ENCODE measurements at places on chromosomes 3 and 15.

- no peak for DNase-seq
Measured at GRCh38 chr15:28101983-28102441, 2.9 kb upstream of the OCA2 start.

GRCh38 chr15:31487811-31488436 is 161.3 kb downstream of the KLF13 start:
- no peak for DNase-seq

- DNase-seq = no peak
Measured at GRCh38 chr15:101204739-101205535, 46.9 kb downstream of the CHSY1 start.

GRCh38 chr3:105904678-105905284 is 36.0 kb upstream of the CBLB start:
- no peak for DNase-seq

DNA sequence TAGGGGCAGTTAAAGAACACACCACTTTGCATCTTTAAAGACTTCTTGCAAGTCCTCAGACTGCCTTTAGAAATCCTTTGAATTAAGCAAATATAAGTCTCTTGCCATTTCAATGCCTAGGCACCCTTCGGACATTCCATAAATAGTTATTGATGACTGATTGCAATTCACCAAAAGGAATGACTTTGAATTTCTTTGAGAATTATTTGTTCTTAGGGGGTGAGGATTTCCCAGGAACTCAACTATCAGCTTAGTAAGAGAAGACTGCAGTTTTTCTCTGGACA is 495 bp upstream of the MYEF2 start:
- no peak for DNase-seq

- DNase-seq = no peak
Measured at GRCh38 chr3:149005416-149005815, 14.1 kb downstream of the GYG1 start.

GRCh38 chr3:128684986-128685726 is 34.5 kb upstream of the RPN1 start:
- DNase-seq = no peak

DNA sequence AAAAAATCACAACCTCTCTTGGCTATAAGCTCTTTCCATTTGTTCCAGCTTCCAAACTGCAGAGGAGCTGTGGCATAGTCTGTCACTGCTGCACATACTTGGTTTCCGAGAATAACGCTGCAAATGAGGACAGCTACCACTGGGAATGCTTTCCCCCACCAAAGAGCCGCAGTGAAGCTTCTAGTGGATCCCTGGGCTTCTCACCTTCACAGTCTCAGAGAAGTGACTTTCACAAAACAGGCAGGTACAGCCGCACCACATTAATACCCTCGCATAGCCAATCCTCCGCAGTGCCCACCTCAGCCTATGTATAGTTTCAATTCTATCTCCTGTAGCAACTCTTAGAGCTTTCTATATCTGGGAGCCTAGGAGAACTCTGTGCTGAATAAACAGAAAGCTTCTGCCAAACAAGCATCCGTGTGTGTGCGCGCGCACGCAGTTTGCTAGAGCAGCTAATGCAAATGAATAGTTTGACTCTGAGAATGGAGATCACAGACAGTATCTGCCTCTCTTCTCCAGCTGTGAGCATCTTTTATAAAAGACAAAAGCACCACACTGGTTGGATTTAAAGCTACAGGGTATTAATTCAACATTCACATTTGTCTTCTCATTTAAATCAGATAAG is 81.9 kb upstream of the PLXND1 start:
- no peak for DNase-seq
